ENCODE measurements at places on chromosomes 12 and 14.

GRCh38 chr12:31785318-31785717 is 56.5 kb upstream of the AMN1 start:
- no peak for DNase-seq

DNA sequence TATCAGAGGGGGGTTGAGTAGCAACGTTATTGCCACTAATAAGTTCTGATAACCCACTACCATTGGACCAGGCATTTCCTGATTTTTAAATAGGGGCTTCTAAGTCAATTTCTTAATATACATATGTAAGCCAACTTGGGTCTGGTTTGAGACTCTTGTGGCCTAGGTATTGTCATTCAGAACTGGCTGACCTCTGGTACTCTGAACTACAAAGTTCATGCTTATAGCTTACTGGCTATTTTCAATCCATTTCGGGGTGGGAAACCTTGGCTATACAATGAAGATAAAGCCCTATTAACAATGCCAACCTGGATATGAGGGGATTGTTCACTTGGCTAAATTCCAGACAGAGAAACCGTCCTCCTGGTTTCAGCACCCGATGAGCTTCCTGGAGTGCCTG is 8.7 kb downstream of the DYNLL1 start:
- DNase-seq = no peak

DNA sequence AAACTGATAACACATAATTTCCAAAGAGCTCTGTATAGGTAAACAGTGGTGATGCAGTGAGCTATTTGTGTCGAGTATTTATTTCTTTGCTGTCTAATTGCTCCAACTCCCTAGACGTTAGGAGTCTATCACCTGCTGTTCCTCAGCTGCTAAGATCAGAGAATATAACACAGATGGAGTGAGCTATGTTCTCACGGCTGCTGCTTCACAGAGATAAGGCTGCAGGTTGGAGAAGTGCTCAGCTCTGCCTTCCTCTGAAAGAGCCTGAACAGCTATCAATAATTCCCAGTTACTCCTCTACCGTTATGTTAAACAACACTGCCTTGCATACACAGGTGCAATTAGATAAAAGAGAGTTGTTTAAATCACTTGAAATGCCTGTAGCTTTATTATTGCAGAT is 103.2 kb upstream of the MDGA2 start:
- no peak for DNase-seq

DNA sequence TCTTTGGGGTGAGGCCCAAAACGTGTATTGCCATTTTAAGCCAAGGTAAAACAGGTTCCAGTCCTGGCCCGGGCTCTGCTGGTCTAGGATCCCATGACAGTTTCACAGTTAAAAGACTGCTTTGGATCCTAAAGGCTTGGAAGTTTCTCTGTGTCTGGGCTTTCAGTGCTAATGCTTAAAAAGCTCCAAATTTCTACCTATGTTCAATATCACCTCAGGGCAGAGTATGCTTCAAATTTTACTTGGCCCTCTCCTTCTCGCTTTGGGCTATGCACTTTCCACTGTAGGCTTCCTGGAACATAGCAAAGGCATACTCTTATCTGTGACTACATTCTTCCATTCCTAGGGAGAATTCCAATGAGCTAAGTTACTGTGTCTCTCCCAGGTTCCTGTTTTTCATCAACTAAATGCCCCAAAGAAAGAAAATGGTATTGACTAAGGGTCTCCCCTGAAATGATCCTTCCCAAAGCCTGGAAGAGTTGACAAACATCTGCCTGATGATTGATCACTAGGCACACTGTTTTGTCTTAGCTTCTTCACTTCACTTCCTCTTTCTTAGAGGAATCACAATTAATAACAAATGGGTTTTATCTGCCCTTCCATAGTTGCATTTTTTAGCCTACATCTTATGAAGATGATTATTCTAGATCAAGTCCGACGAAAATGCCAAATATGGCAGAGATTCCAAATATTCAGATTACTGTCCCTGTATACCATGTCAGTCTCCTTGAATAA is 79.4 kb downstream of the TMTC2 start:
- DNase-seq = no peak

- DNase-seq = no peak
These were observed 13.7 kb upstream of the LIMA1 start for GRCh38 chr12:50297027-50297426.

DNA sequence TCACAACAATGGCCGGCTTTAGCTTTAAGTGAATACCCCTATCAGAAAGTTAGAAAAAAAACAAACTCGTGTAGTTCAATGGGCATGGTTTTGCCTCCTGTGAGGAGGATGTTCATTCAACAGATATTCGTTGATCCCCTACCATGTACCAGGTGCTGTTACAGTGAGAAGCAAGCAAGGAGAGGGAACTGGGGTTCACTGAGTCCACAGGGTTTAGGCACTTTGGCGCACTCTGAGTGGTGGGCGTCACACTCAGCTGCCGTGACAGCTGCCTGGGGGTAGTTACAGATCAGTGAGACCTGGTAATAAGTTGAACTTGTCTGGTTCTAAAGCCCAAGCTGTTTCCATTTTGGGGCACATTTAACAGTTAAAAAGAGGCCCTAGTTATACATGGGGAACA is 74.2 kb downstream of the PAPOLA start:
- no peak for DNase-seq

GRCh38 chr14:105195522-105196264 is 14.6 kb upstream of the NUDT14 start:
- DNase-seq = no peak

DNA sequence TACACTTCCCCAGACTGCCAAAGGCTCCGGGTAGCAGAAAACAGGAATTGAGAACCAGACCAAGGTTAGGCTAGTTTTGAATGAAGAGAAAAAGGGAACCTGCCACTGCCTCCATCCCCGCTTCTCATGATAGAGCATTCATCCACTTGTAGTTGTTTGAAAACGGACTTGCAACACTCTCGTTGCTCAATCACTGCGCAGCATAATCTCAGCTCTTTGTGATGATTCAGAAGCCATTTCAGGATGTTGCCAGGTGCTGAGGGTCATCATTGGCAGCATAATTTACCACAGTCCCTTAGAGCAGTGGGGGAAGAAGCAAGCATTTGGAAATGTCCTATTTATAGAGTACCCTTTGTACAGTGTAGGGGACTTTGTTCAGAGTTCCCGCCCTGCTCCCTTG is 25.6 kb downstream of the KCNK13 start:
- DNase-seq = no peak

- DNase-seq = no peak
These were observed 4.9 kb downstream of the DDX51 start for GRCh38 chr12:132138941-132139871.

DNA sequence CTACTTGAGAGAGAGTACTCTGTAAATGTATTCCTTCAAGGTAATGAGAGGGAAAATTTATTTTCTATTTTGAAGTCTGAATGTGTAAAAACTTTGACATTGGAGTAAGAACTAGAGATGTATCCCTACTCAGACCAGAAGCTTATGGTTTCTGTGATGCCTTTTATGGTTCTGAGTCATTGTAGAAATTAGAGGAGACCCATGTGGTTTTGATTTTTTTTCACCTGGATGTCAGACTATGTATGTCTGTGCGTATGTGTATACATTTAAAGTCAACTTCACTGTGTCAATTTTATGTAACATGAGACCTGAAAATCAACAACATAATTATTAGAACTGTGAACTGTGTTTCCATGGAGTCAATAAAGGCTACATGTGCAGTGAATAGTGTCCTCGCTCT is 302.0 kb downstream of the TRHDE start:
- DNase-seq = no peak

DNA sequence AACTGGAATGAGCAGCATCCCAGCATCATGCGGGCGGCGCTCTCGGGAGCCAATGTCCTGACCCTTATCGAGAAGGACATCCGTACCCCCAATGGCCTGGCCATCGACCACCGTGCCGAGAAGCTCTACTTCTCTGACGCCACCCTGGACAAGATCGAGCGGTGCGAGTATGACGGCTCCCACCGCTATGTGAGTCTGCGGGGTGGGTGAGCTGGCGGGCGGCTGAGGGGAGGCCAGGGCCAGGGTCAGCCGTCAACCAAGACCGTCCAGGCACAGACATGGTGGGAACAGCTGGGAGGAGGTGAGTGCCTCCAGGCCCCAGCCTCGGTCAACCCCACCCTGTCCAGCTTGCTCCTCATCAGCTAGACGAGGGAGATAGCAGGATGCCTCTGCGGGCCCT is 25.8 kb upstream of the NXPH4 start:
- no peak for DNase-seq

DNA sequence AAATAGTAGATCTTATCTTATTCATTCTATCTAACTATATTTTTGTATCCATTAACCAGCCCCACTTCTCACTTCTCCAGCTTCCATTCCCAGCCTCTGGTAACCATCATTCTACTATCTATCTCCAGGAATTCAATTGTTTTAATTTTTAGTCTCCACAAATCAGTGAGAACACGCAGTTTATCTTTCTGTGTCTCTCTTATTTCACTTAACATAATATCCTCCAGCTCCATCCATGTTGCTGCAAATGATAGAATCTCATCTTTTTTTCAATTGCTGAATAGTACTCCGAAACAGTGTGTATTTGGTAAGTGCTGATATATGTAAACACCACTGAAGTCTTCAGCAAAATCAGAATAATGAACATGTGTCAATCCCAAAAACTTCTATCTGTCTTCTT is 587.2 kb upstream of the ATP2B1 start:
- DNase-seq = no peak

GRCh38 chr12:84813780-84814663 is 98.6 kb downstream of the SLC6A15 start:
- no peak for DNase-seq

DNA sequence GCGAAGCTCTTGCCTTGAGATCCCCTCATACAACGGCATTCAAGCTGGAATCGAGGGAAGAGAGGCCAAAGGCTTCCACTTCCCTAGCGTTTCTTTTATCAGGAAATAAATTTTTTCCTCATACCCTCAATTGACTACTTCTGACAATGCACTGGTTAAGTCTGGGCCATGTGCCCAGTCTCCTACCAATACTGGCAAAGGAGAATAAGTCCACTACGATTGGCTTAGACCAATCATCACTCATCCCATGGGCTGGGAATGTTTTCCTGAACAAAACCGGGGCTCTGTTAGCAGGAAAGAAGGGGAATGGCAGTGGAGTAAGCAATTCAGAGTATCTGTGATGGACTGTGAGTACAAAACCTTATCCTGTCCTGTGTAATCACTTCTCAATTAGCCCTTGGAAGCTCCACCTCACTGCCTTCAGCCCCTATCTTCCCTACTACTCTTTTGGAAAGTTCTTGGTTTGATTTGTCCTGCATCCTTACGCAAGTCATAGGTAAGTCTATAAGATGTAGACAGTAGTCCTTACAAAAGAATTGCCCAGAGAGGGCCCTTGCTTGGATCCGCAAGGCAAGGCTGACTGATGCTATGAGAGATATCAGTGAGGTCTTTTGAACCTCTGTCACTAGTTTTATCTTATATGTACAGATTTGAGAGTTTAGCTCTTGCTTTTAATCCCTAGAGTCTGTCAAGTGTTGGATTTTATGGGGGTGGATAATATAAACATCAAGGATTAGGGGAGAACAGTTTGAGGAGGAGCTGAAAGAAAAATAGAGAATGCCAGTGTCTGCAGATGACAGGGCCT is 36.3 kb upstream of the CDK17 start:
- DNase-seq = no peak

DNA sequence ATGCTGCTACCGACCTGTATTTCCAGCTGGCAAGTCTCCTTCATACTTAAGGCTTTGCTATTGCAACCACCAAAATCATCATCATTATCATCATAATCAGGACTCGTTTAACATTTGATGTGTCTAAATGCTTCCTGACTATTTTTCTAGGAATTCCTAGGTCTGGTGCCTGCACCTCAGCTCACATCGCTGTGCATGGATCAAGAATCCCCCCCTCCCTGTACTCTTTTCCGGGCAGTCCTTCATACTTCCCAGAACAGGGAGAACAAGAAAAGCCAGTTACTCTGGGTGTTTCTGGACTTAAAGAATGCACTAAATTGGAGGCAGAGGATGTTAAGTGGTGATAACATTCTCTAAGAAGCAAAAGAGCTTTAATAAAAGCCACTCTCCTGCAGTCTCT is 9.4 kb downstream of the ERP27 start:
- no peak for DNase-seq

DNA sequence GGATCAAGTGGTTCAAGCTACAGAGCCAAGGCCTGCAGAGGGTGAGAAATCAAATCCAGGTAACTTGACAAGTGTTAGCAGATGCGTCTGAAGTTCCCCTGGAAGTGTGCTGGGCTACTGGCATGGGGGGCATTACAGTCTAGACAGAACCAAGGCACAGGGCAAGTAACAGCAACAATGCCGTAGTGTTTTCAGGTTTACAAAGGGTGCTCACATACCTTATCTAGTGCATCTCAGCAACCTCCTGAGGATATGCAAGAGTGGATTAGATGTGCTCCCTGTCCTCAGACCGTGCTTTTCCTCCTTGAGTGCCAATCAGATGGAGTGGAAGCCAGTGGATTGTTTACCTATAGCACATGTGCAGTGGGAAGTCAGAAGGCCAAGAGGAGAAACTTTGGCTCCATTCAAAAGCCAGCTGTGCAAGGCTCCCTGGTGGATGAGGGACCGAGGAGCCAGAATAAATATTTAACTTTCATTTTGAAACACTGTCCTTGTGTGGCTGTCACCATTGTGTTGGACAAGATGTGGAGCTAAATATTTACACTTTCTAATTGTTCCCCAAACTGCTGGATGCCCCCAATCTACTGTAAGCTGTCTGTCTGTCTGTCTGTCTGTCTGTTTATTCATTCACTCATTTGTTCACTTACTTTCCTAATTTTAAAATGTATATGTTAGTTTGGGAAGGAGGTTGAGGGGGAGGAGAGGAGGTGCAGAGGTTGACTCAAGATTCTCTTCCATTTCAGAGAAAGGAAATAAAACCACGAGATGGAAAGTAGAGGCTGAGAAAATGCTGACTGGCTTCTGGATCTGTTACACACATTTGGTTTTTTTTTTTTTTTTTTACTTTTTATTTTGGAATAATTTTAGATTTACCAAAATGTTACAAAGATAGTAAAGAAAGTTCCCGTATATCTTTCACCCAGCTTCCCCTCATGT is 184.0 kb upstream of the PARP11 start:
- no peak for DNase-seq

DNA sequence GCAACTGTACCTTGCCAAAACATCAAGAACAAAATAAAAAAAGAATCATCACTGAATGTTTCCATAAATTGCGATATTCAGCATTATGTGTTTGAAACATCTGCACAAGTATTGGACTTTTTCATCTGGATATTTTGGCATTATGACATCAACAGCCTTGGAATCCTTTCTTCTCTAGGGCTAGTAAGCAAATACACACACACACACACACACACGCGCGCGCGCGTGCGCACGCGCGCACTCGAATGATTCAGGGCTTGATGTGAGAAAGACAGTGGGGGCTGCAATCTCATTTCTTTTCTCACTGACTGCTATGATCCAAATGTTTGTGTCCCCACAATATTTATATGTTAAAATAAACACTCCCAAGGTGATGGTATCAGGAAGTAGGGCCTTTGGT is 90.0 kb upstream of the SLC38A4 start:
- no peak for DNase-seq

DNA sequence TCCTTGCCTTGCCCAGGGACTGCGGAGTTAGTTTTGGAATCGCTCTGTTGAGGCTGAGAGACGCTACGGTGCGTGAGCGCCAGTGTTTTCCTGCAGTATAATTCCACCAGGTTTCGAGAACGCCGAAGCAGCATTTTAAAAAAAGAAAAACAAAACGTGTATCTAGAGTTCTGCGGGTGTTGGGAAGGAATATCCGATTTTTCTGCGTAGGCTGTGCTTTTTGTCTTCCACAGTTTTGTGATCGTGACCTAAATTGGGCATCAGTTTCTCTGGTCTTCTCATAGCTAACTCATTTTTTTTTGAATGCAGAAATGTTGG is 778 bp downstream of the DNM1L start:
- DNase-seq = no peak

Data from activated CD4-positive, alpha-beta T cell treated with anti-CD3 and anti-CD28 coated beads for 4 hours (primary cell).